Fibroblast of lung (primary cell): ENCODE measurements at places on chromosomes 16 and 17.

GRCh38 chr17:31877911-31878702 lies 19.1 kb upstream of the COPRS start:
- peak; percentile 84 for DNase-seq

- no peak for DNase-seq
These were observed 43.2 kb downstream of the PIMREG start for GRCh38 chr17:6487251-6488007.

DNA sequence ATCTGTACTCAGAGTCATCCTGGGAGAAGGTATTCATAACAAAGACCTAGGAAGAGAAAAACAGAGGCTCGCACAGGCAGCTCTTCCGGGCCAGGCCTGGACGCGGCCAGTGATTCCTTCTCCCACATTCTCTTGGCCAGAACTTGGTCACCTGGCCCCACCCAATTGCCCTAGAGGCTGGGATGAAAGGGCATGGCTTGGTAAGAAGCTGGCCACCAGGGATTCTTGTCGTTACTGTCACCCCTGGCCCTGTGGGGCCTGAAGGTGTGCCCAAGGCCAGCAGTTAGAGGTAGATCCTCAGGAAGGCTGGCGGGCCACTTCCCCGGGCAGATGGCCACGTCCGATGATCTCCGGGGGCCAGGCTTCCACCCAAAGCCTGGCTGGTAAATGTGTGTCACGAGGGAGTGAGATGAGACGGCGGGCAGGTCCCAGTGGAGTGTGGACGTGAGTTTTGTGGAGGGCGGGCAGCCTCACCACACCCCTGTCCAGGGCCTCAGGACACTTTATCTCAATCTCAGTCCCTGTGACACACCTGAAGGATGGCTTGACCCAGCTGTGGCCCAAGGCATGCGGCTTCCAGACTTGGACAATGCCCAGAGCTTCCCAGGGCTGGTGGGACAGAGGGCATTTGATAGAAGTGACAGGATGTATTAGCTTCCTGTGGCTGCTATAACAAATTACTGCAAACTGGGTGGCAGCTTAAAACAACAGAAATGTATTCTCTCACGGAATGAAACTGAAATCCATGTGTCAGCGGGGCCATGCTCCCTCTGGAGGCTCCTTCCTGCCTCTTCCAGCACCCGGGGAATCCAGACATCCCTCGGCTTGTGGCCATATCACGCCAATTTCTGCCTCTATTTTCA lies 66.3 kb upstream of the GSE1 start:
- DNase-seq: no peak

DNA sequence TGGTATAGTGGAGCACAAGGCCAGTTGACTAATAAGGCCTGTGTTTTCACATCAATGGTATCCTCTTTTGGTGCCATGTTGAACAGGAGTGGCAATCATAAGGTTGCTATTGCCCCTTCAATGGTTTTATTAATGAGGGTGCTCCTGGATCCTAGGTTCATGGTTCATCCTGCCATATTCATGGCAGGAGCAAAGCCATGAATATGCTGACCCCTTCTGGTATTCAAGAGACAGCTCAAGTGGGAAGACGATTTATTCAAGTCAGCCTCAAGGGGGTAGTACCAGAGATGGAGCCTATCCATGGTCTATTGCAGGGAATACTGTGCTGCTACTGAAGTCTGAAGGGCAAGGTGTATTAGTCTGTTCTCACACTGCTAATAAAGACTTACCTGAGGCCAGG lies 2.6 kb downstream of the ABCA9 start:
- DNase-seq: no peak

DNA sequence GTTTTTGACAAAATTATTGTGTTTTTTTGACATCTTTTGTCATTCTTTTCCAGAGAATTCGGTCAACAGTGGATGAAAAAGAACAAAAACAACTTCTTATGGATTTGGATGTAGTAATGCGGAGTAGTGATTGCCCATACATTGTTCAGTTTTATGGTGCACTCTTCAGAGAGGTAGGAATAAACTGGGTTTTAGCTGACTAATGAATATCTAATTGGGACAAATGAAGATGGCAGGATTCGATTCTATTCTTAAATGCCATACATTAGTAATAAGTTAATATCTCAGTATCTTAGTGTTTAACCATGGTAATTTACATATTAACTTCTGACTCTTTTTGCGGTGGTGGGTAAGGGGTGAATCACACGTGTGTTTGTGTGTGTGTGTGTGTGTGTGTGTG lies 74.8 kb downstream of the MAP2K4 start:
- no peak for DNase-seq

DNA sequence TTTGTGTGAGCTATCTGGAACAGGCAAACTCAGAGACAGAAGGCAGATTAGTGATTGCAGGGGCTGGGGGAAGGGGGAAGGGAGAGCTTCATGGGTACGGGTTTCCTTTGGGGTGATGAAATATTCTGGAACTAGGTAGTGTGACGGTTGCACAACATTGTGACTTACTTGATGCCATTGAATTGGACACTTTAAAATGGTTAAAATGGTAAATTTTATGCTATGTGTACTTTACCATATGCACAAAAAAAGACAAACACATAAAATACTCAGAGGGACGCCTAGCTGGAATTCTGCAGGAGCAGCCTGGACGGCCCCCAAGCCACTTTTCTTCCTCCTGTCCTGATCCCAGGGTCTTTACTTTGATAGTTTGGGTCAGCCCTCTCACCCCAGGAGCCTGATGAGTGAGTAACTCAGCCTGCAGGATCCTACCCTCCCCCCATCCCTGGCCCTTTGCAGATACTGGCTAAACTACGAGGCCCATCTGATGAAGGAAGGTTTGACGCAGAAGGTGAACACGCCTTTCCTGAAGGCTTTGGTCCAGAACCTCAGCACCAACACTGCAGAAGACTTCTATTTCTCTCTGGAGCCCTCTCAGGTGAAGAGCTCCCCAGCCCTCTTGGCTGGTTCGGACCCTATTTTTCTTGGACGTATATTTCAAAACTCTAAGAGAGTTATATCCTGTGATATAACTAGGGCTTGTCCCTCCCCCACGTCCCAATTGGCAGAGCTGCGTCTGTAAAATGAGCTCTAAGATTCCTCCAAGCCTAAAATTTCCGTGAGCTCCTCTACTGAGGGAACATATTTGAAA lies 7.8 kb downstream of the ADGRG3 start:
- no peak for DNase-seq

DNA sequence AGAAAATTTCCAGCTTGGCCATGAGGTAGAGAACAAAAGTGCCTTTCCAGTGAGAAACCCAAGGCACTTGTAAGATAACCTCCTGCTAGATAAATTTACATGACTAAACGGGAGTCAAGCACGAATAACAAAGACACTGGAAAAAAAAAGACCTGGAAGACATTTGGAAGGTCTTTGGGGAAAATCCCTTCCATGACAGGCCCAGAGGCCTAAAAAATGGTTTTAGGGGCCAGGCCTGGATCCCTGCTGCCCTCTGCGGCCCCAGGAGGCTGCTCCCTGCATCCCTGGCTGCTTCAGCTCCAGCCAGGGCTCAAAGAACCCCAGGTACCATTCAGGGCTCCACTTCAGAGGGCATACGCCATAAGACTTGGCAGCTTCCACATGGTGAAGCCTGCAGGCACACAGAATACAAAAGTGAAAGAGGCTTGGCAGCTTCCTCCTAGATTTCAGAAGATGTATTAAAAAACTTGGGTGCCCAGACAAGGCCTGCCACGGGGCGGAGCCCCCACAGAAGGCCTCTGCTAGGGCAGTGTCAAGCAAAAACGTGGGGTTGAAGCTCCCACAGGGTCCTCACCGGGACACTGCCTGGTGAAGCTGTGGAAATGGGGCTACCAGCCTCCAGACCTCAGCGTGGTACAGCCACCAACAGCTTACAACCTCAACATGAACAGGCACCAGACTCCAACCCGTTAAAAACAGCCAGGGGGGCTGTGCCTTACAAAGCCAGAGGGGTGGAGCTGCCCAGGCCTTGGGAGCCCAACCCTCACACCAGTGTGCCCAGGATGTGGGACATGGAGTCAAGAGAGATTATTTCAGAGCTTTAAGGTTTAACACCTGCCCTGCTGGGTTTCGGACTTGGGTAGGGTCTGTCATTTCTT lies 77.1 kb downstream of the SDK2 start:
- no peak for DNase-seq

DNA sequence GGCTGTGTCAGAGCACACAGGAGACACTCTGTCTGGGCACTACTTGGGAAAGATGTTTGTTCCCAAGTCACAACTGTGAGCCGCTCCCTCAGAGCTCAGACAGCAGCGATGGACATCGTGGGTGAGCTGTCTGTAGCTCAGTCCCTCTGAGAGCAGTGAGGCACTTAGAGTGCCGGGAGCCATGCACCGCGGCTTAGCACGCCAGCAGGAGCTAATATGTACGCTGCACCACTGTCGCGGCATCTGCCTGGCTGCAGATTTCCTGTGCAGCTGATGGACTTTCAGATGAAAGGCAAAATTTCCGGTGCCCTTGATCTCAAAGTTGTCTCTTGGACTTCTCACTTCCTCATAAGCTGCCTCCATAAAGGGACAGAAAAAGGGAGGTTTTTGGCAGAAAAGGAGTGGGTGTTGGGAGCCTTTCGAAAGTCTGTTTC lies 92.8 kb upstream of the ZNF469 start:
- no peak for DNase-seq

- no peak for DNase-seq
These were observed 7.3 kb downstream of the C16orf54 start for GRCh38 chr16:29738514-29738913.

- DNase-seq: no peak
These were observed 9.5 kb upstream of the METTL22 start for GRCh38 chr16:8611886-8612600.

GRCh38 chr16:1002399-1003166 lies 21.0 kb downstream of the SOX8 start:
- peak; percentile 75 for DNase-seq

GRCh38 chr17:64084940-64085649 lies 44.8 kb downstream of the ERN1 start:
- no peak for DNase-seq

DNA sequence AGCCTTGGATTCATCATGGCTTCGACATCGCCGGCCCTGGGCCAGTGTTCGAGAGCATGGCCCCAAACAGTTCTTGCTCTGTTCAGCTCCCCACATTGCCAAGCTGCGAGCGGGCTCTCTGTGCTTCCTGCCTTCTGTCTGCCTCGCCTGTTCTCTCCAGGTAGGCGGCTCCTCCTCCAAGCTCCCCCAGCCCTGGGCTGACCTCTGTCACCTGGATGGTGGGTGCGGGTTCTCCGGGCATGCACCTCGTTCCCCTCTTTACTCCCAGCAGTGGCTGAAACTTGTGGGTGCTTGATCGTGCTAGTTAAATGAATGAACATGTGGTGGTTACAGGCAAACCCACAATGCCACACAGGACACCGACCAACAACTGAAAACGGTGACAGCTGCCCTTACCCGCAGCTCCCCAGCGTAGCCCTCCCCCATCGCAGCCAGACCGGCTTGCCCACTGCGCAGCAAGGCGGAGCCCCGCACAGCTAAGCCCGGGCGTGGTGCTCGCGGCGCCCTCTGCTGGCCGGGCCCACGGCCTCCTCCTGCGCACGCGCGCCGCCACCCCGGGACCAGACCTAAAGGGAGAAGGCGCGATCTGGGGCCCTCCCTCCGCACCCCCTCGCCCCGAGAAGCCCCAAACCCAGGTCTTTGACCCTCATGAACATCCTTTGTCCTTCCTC lies 23.0 kb upstream of the EIF1 start:
- DNase-seq: peak; percentile 75

- DNase-seq: no peak
These were observed 1.4 kb downstream of the TLCD1 start for GRCh38 chr17:28724500-28725165.

- peak; percentile 87 for DNase-seq
These were observed 1.8 kb downstream of the ZBTB4 start for GRCh38 chr17:7477392-7478275.
